Right ventricle myocardium superior (tissue), 1 donor: ENCODE measurements at places on chromosomes 11 and 22. TPM values are rescaled to one million over a fixed set of nuclear protein-coding genes. Genes with fewer than 3 reads are reported as not detected.

The XKR3 gene
- total RNA-seq, result not detected

The APOL1 gene
- 16.8 TPM for total RNA-seq

The TMEM191C gene
- 0.65 TPM for total RNA-seq

The OR4D5 gene
- not detected for total RNA-seq

The DLG2 gene
- 6.1 TPM for total RNA-seq

The JAML gene
- total RNA-seq, result 2.7 TPM

- DNase-seq, result peak; percentile 41
Observed at GRCh38 chr22:26168939-26169314, 335 bp upstream of the SEZ6L start.

- no peak for DNase-seq
Observed at GRCh38 chr22:48541401-48542098, 1286.1 kb downstream of the BRD1 start.

GRCh38 chr11:10328314-10329098 lies 23.6 kb downstream of the ADM start:
- no peak for DNase-seq

DNA sequence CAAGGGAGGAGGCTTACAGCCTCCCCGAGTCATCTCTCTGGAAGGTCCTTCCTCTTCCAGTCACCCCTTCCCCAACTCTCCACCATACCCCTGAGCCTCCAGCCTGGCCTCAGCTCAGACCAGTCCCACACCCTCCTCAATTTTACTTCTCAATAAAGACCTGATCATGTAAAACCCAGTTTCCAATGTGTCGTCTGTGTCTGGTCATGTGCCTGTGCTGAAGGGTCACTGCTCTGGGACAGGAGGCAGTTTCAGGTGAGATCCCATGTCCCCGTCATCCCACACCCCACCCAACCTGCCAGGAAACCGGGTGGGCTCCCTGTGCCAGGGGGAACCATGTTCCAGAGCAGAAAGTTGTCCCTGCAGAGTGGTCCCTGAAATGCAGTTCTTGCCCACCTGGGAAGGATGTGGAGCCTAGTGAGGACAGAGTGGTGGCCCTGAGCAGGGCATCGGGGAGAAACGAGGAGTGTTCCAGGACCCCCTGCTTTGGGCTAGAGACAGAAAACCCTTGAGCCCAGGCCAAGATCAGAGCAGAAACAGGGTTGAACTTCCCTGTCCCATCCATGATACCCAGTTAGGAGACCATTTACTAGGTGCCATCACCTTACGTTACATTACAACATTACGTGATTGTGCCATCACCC lies 19.4 kb downstream of the IGLL5 start:
- DNase-seq, result no peak

- DNase-seq, result no peak
Observed at GRCh38 chr11:122754553-122755322, 83.6 kb upstream of the CRTAM start.

- no peak for DNase-seq
Observed at GRCh38 chr11:45538939-45539338, 126.5 kb downstream of the CHST1 start.

- DNase-seq, result no peak
Observed at GRCh38 chr11:128942817-128943427, at the start of gene TP53AIP1. TSS of gene TP53AIP1 (minus strand) at chr11:128942871. CDS start at chr11:128937818, 5,053 bp downstream.

DNA sequence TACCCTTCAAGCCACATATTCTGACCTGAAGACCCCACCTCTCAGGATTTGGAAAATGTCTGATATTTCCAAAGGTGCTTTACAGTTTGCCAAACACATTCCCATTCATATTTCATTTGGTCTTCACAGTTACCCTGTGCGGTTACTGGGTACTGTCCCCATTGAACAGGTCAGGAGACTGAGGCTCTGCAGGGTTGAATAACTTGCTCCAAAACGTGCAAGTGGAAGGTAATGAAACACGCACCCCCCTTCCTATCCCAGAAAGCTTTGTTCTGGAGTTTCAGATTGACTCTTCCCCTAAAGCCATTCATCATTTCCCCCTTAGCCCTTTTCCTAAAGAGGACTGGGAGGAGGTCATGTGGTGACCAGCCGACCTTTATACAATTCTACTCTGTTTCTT lies 18.8 kb downstream of the MICAL2 start:
- DNase-seq, result no peak

GRCh38 chr11:119042927-119043326 lies 12.2 kb upstream of the SLC37A4 start:
- DNase-seq, result no peak

DNA sequence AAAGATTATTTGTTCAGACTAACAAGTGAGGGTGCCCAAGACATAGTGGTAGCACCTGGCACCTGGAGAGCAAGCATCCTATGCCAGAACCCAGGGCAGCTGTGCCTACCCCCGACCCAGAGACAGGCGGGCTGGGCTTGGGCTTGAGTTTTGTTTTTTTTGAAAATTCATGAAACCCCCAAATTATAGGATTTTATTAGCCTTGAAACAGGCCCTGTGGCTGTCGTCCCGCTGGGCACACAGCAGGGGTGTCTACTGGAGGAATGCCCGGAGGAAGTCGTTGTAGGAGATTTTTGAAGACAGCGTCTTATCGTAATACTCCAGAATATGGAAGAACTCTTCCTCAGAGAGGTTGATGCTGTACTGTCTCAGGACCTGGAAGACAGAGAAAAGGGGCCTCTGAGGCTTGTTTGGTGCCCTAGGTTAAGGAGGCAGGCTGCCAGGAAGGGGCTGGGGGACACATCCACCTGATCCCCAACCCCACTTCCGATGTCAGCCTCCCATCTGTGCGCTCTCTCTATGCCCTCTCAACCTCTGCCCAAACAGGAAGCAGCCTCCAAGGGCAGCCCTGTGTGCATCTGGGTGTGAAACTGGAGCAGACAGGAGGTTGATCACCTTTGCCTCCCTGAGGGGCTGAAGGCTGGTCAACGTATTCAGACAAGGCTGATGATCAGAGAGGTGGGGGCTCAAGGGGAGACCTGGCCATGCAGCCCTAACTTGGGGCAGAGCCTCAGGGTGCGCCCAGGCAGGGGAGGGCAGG lies 117.0 kb downstream of the MPPED1 start:
- DNase-seq, result no peak

DNA sequence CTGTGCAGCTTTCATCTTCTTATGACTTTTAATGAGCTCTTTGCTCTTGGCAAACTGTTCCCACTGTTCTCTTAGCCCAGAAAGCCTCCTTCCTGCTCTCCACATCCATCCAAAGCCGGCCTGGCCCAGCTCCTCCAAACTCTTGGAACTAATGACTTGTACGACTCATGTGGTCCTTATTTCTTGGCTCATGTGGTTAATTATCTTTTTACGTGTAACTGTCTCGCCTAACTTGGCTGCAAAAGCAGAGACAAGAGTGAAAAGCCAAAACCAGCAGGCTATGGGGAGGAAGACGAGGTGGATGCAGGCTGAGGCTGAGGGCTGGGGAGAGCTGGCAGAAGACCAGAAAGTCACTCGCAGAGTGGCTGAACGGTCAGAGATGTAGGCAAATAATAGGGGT lies 5.5 kb downstream of the CSNK2A3 start:
- DNase-seq, result peak; percentile 81

DNA sequence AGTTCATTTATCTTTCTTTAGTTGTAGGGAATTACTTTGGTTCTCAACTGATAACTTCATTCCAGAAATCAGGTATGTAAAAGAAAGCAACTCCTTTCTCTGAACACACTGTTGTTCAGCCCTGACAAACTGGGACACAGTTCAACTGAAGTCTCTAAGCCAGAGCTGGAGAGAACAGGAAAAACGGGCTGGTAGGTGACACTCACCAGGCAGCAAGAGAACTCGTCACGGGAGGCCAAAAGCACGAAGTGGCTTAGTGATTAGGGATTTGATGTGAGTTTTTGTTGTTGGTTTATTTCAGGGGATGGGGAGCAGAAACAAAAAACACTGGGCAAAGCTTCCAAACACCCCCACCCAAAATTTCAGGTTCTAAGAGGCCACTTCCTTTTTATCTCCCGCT lies 54.1 kb downstream of the MYH9 start:
- DNase-seq, result no peak

GRCh38 chr22:44825310-44826150 lies 73.2 kb downstream of the ARHGAP8 start:
- peak; percentile 29 for DNase-seq

DNA sequence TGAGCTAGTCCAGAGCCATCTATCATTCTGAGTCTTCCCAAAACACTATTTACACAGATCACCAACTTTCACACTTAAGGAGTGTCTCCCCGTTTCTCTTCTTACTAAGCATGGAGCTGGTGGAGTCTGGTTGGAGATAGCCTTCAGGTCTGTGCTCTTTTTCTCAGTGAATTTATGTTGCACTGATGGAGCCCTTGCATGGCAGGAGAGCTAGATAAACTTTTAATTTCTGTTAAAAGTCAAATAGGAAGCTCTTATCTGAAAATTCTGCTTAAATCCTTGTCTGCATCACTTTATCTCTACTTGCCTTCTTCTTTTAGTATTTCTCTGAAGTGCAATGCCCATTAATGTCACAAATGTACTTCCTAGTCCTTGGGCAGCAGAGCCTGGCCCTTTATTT lies 63.4 kb downstream of the ST3GAL4 start:
- no peak for DNase-seq

DNA sequence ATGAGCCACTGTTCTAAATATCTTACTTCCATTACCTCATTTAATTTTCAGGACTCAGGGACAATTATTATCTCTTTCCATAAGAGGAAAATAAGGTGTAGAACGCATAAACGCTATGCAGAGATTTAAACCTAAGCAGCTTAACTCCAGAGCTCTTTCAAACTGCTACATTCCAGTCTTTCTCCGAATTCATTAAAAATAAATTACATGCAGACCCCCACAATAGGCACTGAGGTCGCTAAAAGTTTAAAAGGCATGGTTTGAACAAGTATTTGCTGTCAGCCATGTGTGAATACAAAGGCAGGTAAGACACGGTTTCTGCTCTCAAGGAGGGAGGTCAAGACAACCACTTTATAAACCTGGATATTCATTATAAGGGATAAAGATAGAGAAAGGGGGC lies 983 bp downstream of the NARS2 start:
- DNase-seq, result no peak

DNA sequence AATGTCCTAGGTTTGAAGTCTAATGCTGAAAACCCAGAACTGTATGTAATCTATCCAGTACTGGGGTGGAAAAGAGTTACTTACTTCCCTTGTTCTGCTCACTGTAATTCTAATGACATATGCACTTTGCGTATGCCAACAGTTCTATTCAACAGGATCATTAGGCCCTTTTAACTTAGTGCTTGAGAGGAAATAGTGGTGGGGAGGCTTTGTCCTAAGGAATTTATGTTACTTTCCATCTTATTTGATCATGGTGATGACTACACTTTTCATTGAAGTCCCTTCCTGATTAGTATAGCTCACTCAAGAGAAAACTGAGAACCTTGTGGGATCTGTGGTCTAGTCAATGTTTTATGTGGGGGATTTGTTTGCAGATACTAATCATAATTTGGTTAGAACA lies 348.2 kb downstream of the GUCY1A2 start:
- no peak for DNase-seq

- DNase-seq, result no peak
Observed at GRCh38 chr11:66845143-66845875, 2.1 kb downstream of the RCE1 start.

DNA sequence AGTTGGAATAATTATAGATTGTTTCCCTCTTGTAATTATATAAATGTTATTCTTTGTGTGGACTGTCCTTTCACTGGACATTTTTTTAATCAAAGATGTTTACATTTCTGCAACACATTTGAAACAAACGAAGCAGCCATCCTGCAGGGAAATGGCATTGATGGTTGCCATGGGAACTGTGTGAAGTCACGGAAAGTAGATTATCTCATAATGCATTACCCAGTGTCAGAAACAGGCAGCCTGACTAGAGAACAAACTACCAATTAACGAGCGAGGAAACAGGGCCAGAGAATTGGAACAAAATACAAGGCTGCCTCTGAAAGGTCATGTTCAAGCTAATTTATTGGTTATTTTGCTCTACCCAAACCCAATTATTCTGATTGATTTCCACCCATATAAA lies 96.9 kb upstream of the LARGE1 start:
- no peak for DNase-seq

GRCh38 chr11:65491614-65492386 lies 7.0 kb upstream of the MALAT1 start:
- peak; percentile 87 for DNase-seq

DNA sequence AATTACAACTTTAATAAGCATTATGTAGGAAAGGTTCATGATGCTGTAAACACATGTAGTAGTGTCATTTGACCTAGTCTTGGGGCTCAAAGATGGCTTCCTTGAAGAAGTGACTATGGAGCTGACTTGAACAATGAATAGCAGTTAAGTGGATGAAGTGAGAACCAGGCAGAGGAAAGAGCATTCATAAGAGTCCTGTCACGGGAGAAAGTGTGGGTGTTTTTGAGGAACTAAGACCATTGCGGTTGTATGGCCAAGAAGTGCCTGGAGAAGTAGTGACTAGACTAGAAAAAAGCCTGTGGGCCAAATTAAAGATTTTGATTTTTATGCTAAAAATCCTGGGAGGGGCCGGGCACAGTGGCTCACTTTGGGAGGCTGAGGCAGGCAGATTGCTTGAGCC lies 7.2 kb upstream of the IL18BP start:
- no peak for DNase-seq

- no peak for DNase-seq
Observed at GRCh38 chr11:57546869-57547475, 9.6 kb downstream of the SMTNL1 start.

- DNase-seq, result peak; percentile 66
Observed at GRCh38 chr11:46278387-46279125, 1.1 kb downstream of the CREB3L1 start.

DNA sequence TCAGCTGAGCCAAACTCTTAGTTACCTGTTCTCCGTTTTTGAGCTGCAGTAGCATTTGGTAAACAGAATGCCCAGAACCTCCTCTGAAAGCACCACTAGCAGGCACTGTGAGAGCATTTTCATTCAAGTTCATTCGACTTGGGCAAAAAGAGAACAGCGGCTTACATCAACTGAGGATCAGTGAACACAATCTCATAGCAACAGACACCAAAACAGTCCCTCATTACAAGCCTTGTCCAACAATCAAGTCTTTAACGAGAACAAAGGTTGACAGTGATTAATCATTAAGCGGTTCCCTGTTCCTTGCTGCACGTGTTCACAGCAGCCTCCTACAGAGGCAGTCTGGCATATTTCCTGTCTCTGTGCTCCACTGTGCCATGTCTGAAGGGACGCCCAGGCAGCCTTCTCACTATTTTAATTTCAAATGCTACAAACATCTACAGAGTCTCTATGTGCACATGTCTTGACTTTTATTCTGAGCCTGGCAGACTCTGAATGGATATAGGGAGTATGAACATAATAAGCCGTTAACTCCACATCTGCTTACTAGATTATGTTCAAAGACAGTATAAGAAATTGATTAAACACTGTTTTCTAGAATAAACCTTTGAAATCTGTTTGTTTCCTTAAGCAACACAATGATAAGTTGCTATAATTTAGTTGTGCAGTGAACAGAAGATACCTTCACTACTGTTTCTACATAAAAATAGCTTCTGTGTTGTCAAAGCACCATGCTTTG lies 88.3 kb upstream of the MTMR2 start:
- no peak for DNase-seq

GRCh38 chr11:78744949-78745348 lies 170.3 kb upstream of the NARS2 start:
- no peak for DNase-seq

GRCh38 chr11:122270535-122270934 lies 154.5 kb upstream of the BLID start:
- DNase-seq, result no peak

- DNase-seq, result no peak
Observed at GRCh38 chr22:27116312-27117086, 459.1 kb downstream of the MIAT start.
